ENCODE measurements at places on chromosomes 13 and 19.

- DNase-seq = no peak
Observed at GRCh38 chr13:45473627-45474026, 8.9 kb downstream of the COG3 start.

GRCh38 chr13:49584771-49585182 is 581 bp downstream of the RCBTB1 start:
- no peak for DNase-seq

DNA sequence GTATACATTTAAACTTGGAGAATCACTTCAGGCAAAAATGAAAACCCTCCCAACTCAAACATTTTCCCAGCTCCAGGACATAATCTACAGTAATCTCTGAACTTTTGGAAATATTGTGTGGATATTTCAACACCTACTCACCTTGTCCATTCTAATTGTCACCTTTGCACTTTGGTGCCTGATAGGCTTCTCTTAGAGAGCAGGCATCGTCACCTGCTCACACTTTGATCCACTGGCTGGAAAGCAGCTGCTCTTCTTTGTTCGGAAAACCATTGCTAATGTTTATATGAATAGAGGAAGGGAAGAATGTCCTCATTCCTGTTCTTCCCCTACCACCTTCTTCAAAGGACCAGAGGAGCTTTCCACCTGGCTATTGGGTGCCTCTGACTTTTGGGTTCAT is 411.2 kb downstream of the FGF9 start:
- no peak for DNase-seq

- DNase-seq = no peak
Observed at GRCh38 chr13:95509521-95510310, 42.8 kb upstream of the CLDN10 start.

DNA sequence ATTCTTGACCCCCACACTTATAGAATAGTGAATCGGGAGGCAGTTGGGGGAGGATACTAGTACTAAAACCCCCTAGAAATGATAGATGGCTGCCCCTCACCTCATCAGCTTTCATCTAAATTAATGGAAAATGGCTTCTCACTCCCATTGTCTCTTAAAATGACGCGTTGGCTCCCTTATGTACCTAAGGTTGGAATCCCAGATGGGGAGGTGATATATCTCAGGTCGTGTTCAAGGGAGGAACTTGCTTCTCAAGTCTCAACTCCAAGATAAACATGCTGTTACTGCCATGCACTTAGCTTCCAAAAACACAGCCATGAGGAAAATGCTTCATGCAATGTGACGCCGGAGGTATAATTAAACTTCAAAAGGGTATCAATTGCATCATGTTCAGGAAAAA is 18.8 kb upstream of the UBE2L5 start:
- no peak for DNase-seq

DNA sequence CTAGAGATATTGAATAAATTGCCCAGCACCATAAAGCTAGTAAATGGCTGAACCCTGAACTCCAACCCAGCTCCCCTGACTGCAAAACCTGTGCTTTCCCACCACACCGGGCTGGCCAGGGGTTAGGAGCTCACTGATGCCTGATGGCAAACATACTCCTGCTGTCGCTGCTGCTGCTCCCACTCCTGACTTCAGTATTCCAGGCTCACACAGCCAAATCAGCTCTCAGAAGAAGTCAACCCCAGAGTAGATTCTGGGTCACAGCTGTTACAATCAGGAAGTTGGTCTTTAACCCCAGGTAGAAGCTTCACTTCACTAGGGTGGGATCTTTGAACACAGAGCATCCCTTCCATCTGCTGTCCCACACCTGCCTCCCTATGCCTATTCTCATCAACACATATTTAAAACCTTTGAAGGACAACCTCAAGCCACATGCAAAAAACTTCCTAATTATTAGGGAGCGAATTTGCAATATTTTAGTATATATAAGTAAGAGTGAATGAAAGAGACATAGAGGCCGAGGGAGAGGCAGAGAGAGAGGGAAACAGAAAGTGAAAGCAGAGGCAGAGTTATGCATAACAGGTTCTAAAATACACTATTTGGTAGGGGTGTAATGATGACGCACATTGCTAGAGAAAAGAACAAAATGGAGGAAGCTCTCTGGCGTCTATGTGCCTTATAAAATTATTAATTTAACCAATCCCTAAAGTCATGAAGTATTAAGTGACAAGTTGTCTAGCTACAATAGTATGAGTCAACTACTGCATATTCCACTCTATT is 99.4 kb upstream of the SERP2 start:
- no peak for DNase-seq

DNA sequence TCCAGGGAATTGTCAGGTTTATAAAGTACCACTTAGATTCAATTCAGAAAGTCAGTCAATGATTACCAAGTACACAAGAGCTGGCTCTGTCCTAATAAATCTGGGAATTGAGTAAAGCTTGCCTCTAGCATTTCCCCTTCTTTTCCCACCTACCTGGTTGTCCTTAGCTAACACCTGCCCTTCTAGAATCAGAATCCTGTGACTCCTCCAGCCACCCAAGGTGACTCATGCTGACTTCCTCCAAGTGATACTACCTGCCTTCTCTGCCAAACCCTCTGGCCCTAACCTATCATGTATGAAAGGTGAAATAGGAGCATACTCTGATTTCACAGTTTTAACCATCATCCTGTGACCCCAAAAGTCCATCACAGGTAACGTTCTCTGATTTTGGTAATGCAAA is 151.2 kb downstream of the DIAPH3 start:
- no peak for DNase-seq

- no peak for DNase-seq
Observed at GRCh38 chr13:40530961-40531360, 135.5 kb downstream of the FOXO1 start.

DNA sequence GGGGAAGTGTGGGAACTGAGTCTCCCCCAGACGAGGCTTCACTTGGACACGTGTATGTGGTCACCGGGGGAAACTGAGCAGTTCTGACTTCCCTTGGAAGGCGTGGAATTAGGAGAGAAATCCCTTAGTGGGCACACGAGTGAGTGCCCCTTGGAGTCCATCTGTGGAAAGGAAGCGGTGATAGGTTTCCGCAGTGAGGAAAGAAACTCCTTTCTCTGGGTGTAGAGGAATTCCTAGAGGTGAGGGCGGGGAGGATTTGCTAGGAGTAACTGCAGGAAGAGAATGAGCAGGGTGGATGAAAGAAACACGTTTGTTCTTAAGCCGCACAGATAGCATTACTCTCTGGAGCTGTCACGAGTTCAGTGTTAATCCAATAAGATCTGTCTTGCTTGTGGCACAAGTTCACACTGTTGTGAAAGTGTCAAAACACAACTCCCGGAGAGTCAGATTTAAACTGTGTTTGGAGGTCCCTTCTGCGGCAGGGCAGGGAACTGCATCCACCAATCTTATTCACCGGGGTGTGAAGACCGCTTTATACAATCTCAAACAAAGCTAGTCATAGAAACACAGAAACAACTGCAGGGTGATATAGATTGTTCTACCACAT is 1.2 kb downstream of the KL start:
- no peak for DNase-seq

DNA sequence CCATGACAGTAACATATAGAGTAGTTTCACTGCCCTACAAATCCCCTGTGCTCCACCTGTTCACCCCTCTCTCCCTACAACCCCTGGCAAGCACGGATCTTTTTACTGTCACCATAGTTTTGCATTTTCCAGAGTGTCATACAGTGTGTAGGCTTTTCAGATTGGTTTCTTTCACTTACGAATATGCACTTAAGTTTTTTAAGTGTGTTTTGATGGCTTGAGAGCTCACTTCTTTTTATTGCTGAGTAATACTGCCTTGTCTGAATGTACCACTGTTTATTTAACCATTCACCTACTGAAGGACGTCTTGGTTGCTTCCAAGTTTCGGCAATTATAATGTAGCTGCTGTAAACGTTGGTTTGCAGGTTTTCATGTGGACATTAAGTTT is 175.1 kb downstream of the ITGBL1 start:
- DNase-seq = no peak

DNA sequence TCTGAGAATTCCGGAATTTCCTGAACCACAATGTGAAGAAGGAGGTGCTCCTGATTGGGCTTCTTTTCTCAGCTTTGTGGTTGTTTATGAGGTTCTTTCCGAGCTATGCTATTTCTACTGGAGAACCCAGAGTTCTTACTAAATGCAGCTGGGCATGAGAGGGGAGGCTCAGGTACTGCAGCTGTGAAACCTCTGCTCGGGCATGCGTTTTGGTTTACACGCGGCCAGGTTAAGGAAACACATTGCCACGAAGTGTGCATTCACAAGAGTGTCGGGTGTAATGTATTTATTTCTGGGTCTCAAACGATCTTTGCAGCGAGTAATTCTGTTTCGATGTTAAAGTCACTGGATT is 661 bp upstream of the MIR17HG start:
- no peak for DNase-seq

Measured in stimulated activated CD4-positive, alpha-beta T cell treated with anti-CD3 and anti-CD28 coated beads, Interleukin-15, amount 100 ng/mL, for 1 hour (primary cell).